ENCODE measurements at places on chromosomes 1 and 21.

- DNase-seq: no peak
These were observed 76.1 kb upstream of the CNIH3 start for GRCh38 chr1:224539971-224540370.

GRCh38 chr1:99781798-99782197, 15.4 kb upstream of the FRRS1 start:
- DNase-seq: no peak

DNA sequence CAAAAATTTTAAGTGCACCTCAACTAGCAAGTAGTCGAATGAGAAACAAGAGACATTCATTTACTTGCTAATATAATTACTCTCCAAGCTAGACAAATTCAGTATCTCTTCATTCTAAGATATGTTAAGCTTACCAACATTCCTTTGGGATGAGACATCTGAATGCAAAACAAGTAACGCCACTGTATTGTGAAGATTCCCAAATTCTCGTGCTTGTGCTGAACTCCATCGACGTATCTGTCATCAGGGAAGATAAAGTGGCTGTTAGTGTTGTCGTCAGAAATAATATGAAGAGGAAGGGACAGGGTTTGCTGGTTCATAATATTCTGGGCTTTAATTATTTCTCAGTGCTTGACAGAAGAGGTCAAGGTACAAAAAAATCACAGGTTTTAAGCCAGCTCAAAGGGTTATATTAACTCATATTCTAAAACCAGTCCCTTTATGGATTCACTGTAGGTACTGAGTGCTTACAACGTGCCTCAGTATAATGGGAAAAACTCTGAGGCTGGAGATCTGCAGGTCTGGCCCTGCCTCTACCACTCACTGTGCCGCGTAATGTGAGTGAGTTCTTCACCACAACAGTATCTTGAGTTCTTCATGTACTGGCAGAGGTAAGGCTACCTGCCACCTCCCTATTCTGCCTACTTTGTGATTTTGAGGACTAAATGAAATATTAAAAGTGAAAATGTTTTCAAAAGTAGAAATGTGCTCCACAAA, 42.0 kb downstream of the PCSK9 start:
- DNase-seq: no peak

GRCh38 chr1:223473601-223474344, 80.6 kb downstream of the CCDC185 start:
- no peak for DNase-seq

DNA sequence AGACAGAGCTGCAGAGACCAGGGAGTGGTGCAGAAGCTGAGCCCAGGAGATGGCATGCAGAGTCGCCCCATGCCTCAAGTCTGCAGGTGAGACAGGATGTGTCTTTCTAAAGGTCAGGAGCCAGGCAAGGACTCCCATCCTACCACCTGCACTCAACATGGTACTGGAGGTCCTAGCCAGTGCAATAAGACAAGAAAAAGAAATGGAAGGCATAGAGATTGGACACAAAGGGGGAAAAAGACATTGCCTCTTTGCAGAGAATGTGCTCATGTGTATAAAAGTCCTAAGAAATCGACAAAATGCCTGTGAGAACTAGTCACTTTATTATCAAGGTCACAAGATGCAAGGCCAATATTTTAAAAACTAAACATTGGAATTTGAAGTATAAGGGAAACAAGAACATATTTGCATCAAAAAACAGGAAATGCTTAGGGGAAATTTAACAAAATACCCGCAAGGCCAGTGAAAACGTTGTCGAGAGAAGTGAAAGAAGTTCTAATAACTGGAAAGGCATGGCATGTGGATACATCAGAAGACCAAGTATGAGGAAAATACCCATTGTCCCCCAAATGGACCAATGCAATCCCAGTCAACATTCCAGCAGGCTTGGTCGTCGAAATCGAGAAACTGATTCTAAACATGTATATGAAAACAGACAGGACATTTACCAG, 13.2 kb upstream of the PRXL2B start:
- no peak for DNase-seq

DNA sequence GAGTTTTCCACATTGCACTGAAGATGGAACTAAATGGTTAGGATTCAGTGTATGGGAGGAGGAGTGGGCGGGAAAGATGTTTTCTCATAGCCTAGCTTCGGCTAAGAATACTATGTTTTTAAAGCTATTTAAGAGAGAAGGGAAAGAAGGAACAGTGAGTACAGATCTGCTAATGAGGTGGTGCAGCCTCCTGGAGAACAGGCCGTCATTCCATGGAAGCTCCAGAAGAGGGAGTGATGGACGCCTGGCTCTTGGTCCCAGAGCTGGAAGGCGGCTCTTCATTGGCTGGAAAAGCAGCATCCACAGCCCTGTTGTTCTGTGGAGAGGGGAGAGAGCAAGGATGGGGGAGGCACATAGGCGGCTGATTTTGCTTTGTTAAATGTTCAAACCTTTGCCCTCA, 6.9 kb downstream of the CAMK1G start:
- no peak for DNase-seq

- DNase-seq: no peak
These were observed 401 bp upstream of the PRUNE1 start for GRCh38 chr1:151007853-151008243.

DNA sequence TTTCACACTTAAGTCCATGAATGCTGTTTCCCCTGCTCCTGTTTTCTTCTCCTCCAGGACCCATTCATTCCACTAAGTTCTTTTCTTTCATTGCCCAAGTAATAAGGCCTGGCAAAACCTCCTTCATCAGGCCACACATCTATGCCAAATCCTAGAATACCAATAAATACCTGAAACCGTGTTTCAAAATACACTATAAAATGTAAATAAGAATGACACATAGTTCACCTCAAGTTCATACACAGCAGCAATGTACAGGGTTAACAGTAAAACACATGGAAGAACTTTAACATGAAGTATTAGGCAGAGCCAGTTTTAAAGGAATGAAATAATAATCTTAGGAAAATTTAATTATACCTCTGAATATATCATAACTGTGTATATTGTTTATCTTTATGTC, 86.7 kb upstream of the L1TD1 start:
- no peak for DNase-seq

DNA sequence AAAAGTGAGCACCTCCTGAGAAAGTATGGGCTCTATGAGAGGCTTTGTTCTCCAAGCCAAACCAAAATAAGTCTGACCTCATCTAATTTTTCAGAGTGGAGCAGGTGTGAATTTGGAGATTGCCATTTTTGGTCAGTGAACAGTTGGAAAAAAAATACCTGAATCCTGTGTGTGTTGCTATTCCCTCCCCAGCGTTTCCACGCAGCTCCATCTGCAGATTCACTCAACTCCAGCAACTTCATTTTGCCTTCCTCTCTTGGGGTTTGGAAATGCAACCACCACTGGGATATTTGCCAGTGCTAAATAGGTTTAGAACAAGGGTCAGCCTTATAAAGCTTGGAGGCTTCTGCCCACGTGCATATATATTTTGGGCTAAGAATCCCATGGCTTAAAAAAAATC, 11.2 kb downstream of the CASQ2 start:
- no peak for DNase-seq

- DNase-seq: no peak
These were observed 28.8 kb downstream of the SAMD13 start for GRCh38 chr1:84330125-84330984.

- DNase-seq: no peak
These were observed 10.8 kb upstream of the IER5 start for GRCh38 chr1:181077576-181078242.

- DNase-seq: no peak
These were observed 59.7 kb upstream of the CLDN14 start for GRCh38 chr21:36539434-36540150.

DNA sequence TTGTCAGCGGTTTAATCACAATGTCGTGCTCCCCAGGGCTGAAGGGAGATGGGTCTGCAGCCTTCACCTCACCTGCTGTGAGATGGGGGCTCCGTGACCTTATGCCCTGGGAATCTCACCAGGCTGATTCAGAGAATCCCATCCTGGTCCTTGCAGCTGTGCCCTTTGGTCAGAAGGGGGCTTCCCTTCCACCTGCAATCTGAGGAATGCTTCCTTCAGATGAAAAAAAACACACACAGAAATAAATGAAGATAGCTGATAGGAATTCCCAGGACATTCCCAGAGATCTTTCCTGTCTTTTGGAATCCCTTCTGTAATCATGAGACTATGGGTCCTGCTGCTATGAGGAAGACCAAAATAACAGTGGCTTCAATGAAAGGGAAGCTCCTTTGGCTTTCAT, 127.0 kb upstream of the VAMP3 start:
- no peak for DNase-seq

- DNase-seq: no peak
These were observed 6.4 kb upstream of the MMEL1 start for GRCh38 chr1:2639203-2639602.

DNA sequence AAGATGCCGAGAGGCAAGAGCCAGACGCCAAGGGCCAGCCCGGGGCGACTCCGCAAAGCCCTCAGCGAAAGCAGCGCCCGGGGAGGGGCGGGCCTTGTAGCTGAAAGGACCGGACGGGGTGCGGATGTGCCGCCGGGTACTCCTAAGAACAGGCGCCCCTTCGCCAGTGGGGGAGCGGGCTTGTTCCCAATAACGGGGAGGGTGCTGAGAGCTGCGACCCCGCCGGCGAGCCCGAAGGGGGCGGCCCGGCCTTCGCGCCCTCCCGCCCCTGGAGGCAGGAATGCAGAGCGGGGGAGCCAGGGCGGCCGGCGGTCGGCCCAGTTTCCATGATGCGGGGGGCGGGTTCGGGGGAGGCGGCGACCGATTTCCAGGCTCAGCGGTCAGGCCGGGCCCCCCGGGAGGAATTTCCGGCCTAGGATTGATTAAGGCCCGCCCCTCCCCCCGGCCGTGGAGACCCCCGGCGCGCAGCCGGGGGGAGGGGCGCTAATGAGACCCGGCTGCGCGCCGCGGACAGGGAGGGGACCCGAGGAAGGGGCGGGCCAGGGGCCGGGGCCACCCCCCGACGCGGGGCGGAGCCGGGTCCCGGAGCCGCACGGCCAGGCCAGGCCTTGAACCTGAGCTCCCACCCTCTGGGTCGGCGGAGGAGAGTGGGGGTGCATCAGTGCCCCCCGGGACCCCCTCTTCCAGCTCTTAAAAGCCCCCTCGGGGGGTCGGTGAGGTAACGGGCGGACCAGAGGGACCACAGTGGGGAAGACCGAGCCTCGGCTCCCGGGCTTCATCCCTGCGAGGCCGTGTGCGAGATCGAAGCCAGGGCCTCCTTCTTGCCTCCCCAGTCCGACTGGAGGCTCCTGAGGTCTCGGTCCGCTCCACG, 898 bp upstream of the TMEM200B start:
- no peak for DNase-seq

DNA sequence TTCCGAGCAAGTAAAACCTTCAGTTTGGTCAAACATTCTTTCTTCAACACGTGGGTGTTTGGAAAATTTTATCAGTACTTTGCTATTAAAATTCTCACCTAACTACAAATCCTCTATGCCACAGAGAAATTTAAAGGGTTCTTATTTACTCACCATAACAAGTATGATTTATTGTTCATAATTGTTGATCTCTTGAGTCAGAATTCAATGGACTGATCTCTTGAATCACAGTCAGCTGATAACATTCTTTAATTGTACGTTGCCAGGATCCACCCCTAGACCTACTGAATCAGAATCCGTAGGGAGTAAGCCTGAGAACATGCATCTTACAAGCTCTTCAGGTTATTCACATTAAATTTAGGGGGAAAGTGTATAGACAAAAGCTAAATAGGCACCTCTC, 51.2 kb downstream of the DIPK1A start:
- no peak for DNase-seq

DNA sequence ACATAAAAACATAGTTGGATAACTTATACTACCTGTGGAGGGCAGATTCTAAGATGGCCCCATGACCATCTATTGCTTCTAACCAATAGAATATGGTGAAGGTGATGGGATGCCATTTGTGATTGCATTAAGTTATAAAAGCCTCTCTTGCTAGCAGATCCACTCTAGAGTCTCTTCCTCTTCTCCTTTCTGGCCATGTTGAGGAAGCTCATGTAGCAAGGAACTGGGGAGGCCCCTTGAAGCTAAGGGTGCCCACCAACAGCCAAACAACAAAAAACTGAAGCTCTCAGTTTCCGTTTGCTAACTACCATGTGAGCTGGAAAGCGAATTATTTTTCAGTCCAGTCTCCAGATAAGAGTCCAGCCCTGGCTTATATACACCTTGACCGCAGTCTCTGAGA, 16.0 kb upstream of the AGO1 start:
- DNase-seq: no peak

- no peak for DNase-seq
These were observed 3.6 kb downstream of the MAN1C1 start for GRCh38 chr1:25620211-25620610.

DNA sequence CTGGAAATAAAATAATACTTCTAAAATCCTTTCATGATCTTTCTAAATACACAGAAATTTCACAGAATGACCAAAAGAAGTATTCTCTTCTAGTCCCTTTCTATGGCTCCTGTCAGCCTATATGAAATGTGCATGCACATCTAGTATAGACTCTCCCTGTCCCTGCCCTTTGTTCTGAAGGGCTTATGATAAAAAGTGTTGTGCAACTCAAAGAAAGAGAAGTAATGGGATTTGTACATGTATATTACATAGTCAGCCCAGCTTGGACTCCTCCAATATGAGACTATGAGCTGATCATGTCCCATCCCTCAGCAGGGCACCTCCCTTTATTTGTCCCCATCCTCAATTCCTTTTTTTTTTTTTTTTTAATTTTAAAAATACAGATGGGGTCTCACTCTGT, 42.1 kb upstream of the LAX1 start:
- DNase-seq: no peak

GRCh38 chr1:212477014-212477679, 44.4 kb downstream of the NENF start:
- DNase-seq: peak; percentile 64

DNA sequence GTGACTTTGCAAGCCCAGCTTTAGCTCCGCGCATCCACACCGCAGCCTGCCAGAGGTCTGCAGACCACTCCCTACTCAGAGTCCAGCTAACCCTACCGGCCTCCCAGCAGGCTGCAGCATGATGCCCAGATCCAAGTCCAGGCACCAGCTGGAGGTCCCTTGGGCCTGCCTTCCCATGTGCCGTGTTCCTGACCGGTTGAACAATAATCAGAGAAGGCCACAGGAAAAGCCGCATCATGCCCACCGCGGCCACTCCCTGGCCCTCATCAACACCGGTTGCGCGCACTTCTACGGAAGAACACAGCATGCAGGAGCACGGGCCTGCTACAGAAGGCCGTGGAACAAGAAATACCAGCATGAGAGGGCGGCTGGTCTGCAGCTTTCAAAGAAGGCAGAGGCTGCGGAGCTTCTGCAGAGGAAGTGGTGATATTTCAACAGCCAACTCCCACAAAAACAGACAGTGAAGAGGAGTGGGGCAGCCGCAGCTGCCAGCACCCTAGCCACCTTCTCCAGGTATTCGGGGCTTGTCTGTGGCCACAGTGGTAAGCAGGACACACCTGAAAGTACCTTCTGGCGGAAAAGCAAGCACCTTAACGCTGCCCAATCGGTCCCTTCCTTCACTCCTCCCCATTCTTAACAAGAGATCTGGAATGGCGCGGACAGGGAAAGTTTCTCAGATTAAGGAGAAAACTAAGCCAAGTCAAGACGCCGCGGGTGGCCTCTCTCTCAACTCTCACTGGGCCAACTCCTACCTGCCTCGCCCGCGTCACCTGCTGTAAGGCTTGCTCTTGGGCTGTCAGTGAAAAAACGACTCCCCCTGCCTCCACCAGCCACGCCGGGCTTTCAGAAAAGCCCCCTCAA, 1.5 kb downstream of the PGBD5 start:
- no peak for DNase-seq

GRCh38 chr1:209625791-209626285, 26.4 kb downstream of the LAMB3 start:
- DNase-seq: no peak

Data from LNCaP clone FGC (cell line).